NCI-H2081 treated with DMSO at 0.1 percent for 48 hours (cell line): ENCODE measurements at places on chromosomes 16 and 17.

DNA sequence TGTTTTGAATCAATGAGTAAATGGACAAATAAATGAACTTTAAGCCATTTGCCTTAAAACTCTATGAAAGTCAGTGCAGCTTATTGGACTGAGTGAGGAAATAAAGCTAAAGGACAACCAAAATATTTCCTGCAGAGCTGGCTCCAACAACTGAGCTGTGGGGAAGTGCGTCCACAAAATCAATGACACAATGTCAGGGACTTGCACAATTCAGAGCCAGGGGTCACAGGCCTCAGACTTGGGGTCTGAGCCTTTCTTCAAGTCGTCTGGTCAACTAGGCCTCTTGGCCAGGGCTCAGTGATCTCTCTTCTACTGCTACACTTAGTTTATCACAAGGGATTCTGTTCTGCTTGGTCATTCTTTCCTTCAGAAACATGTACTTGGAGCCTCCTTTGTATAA lies 26.2 kb upstream of the RHBDL3 start:
- no peak for DNase-seq

GRCh38 chr17:42845918-42846593 lies 1.7 kb downstream of the AOC2 start:
- no peak for DNase-seq

- DNase-seq, result no peak
Measured at GRCh38 chr16:47627085-47627639, 166.0 kb downstream of the PHKB start.

DNA sequence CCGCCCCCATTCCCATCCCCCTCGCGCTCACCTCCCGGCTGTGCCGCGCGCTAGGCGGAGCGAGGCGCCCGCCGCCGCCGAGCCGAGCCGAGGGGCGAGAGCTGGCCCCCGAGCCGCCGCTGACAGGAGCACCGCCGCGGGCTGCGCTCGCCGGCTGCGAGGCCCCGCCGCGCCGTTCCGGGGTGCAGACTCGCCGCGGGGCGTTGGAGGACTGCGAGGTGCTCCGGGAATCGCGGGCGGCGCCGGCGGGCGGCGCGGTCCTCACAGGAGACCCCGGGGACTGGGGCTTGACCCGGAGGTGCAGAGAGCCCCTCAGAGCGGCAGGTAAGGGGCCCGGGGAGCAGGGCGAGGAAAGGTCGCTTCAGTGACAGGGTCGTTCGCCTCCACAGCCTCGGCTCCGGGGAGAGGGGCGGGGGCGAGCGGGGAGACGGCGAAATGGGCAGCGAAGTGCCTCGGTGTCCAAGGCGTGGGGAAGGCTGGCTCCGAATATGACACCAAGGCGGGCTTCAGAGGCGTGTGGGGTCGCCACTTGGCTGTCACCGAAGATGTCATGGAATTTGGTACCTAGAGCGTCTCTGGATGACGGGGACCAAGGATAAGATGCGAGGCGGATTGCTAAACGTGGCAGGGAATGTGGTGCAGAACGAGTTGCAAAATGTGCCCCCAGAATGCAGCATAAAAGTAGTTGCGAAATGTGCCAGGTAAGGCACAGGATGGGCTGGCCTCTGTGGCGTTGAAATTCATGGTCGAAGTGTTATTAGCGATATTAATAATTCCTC lies 580 bp downstream of the TANC2 start:
- no peak for DNase-seq

DNA sequence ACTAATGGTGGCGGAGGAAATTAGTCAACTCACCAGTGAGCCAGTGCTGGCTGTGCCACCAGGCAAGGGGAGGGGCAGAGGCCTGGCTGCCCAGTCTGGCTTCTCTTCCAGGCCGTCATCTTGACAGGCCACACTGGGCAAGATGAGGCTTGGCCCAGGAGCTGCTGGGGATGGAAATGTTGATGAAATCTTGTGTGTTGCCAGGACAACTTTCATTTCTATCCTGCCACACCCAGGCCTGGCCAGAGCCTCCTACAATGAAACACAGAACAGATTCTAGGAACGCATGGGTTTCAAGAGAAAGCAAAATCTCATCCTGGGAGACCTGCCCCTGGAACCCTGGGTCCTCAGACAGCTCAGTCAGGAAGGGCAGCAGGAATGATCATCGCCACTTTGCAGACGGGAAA lies 9.3 kb downstream of the HEXIM2 start:
- no peak for DNase-seq

DNA sequence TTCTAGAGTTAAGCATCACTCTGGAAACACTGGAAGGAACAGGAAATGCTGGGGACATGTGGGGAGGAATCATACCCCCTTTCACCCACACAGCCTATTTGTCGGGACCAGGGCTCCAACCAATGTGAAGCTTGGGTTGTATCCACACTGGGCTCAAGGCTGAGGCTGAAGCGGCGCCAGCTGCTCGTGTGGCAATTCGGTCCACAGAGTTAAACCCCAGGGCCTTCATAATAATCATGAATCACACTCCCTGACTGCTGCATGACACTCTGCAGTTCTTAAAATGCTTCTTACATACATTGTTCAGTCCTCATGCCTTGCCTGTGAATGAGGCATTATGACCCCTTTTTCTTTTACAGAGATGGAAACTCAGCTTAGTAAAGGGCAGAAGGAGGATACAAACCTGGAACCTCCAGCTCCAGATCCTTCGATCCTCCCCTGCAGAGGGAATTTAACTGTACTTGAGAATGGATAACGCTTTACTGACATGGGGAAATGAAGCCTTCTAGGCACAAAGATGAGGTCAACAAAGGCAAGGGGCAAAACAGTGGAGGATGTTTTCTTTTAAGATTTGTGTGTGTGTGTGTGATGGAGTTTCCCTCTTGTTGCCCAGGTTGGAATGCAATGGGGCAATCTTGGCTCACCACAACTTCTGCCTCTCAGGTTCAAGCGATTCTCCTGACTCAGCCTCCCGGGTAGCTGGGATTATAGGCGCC lies 72.7 kb downstream of the SOX9 start:
- DNase-seq, result no peak

DNA sequence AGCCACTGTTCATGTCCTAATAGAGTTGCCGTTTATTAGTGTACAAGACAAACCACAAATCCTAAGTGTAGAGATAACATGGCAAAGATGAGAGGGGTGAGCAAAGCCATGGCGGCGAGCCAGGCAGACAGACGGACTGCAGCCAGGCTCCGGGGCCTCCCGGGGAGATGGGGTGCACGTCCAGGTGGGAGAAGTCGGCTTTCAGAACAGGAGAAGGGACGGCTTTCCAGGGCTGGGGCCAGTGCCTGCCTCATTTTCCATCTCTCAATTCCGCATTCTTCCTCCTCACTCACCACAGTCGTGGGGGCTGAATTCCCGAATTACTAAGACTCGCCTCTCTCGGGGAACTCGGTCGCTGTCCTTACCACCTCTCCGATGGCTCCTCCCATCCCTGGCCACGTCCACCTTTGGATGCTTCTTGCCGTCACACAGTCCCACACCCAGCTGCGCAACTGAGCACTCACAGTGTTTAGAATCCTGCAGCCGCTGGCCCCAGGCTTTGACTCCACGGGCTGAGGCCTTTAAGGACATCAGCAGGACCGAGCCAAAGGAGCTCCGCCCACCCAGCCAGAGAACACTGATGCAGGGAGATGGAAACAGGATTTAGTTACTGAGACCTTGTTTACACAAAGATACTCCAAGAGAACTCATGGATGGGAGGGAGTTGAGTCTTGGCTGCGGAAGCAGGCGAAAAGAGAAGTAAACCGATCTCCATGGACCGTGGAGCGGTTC lies 59.7 kb downstream of the RNF112 start:
- no peak for DNase-seq

DNA sequence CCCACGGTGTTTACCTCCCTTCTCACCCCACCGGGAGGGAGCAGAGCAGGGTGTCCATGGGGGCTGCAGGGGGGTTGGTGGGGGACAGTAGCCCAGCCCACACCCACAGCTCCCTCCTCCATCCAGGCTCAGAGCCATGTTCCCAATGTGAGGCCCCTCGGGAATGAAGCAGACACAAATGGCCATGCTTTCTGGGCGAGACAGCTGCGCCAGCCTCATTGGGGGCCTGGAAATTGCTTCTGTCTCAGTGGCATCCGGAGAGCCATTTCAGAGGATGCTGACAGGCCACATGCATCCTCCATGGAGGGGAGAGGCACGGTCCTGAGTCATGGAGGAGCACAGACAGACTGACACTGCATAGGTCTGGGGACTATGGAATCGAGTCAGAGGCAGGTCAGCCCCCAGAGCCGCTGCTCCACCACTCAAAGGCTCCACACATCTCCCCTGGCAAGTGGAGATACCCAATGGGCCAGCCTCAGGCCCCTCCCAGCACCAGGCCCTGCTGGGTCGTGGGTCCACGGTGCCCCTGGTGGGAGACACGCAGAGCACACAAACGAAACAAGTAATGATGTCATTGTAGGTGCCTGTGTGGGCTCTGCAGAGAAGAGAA lies 59.6 kb upstream of the ENPP7 start:
- DNase-seq, result no peak

GRCh38 chr16:48447940-48448536 lies 62.8 kb upstream of the SIAH1 start:
- DNase-seq, result no peak

DNA sequence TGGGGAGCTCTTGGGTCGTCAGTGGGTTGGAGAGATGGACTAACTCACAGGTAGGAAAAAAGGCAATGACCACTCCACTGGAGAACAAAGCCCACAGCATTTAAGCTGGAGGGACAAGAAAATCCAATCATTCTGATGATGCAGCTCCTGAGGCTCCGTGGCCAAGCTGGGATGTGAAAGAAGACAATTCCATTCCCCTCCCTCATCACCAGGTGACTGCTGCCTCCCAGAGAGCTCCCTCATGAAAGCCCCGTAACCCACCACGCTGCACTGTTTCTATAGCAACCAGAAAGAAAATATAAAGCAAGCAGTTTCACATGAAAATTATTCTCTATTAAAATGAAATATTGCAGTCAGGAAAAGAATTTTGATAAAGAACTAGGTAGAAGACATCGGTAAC lies 15.2 kb downstream of the ANKRD11 start:
- DNase-seq, result no peak

DNA sequence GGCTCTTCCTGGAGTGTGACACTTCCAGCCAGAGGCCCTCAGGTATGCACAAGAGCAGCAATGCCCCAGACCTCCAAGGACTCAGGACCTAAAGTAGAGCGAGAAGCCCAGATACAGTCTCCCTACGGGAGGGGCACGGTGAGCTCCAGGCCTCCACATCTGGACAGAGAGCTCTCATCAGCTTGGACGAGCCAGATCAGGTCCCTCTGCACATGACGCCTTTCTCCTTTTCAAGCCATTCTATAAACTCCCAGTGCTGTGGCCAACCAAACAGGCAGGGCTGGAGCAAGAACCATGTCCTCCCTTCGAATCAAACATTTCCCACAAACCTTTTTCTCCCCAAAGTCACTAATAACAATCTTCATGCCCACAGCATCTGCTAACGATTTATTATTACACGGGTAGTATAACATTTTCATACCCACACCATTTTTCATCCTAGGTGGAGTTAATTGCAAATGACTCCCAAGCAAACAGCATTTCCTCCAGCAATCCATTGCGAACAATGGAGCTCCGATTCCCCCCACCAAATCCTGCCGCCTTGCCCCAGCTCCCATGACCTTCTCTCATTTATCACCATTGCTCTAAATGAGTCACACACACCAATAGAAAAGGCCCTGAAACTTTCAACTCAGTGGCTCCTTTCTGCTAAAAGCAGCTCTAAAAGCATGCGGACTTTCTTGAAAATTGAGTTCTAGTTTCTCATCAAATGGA lies 24.2 kb upstream of the NLRP1 start:
- DNase-seq, result no peak

DNA sequence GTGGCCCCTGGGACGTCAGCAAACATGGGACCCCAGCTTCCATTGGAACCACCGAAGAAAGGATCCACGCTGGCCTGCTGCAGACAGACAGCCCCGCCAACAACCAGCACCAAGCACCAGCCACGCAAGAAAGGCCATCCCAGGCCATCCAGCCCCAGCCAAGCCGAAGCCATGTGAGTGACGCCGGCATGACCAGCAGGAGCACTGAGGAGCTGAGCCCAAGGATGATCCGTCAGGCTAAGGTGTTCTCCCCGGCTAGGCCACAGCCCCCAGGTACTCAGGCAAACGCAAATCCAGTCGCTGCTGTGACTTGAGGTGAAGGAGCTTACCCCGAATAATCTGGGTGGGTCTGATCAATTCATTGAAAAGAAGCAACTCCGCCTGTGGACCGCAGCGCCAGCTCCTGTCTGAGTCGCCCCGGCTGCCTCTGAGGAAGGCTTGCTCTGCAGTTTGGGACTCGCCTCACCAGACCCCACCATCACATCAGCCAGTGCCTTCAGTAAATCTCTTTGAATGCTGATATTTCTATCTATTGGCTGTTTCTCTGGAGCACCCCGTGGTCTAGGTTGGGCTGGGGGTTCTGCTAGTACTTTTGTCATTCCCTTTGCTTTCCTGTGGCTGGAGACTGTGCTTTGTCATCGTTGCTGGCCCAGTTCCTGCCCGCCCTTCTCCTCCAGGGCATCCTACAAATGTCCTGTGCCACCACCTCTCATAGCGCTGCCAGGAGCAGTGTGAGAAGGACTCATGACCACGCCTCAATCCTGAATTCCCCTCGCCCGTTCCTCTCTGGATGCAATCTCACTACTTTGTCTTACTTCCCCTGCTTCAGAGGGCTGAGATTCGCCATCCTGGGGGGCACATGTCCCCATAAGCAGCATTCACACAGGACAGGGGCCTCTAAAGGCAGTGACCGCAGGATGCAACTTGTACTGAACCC lies 8.1 kb upstream of the CBX2 start:
- DNase-seq, result no peak

- DNase-seq, result no peak
Measured at GRCh38 chr16:31196324-31197088, 6.1 kb downstream of the PYCARD start.

- DNase-seq, result no peak
Measured at GRCh38 chr17:31144428-31144827, 49.7 kb downstream of the NF1 start.

- DNase-seq, result no peak
Measured at GRCh38 chr17:1873418-1873817, 43.6 kb downstream of the RPA1 start.

DNA sequence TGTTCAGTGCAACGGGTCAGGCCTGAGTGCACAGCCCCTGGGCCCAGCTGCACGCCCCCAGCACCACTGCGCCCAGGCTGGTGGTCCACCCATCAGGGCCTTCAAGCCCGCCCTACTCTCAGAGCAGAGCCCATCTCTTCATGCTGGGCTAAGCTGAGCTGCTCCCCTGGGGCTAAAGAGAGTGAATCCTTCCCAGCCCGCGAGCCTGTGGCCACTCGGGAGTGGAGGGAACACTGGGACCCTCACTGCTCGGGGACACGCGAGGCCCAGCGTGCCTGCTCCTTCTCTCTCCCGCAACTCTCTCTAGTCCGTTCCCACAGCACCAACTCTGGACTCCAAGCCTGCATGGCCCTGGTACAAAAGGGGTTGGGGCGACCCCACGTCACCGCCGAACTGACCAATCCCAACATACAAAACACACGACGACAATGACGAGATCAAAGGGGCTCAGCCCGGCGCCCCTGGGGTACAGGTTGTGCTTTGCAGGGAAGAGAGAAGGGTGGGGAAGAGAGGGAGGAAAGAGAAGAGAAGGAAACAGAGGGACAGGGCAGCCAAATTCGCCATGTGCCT lies 4.1 kb upstream of the SIRT7 start:
- no peak for DNase-seq
